Right ventricle myocardium superior (tissue), 1 donor: ENCODE measurements at places on chromosomes 1 and 21. TPM values are rescaled to one million over a fixed set of nuclear protein-coding genes. Genes with fewer than 3 reads are reported as not detected.

DNA sequence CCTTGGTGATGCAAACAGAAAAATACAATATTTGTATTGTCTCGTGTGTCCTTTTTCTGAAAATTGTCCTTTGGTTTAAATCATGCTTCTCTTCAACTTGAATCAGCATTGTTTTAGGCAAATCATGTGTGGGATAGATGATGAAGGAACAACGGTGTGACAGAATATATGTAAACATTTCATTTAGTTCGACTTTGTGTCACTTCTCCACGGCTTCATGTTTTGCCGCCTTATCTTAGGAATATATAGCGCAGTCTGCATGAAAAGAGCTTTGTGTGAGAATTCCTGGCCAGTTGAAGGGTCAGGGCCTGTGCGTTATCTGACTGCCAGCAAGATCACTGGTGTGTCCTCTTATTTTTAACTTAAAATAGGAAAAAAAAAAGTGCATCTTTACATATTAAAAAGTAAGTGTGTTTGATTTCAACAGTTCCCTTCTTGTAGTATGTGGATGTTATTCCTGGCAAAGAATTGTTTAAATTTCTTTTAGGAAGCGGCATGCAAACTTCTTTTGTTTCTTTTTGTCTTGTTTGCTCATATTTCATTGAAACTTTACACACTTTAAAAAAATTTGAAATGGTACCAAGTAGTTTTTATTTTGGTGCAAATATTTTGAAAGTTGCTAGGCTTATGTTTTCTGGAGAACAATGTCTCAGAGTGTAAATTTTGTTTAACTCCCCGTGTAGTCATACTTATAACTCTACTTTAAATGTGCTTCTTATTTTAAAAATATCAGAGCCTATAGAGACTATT is 465.2 kb downstream of the USP25 start:
- no peak for DNase-seq

DNA sequence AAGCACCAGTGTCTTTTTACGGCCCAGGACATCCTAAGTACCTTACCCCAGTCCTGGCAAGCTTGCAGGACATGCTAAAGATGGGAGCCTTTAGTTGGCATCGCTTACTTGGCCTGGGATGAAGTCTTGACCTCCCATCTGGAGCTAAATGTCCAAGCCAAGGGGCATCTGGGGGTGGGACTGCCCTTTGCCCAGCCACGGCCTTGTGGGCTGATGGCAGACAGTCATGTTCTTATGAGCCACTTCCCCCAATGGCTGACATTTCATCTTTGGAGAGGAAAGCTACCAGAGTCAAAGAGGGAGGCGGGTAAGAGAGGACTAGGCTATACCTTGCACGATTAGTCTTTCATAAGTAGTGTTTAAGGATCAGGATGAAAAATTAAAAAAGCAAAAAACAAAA is 32.2 kb downstream of the OPTC start:
- DNase-seq: no peak

- no peak for DNase-seq
Observed at GRCh38 chr21:33109574-33110339, 39.8 kb downstream of the OLIG1 start.

GRCh38 chr1:233707153-233707879 is 93.4 kb downstream of the KCNK1 start:
- no peak for DNase-seq

DNA sequence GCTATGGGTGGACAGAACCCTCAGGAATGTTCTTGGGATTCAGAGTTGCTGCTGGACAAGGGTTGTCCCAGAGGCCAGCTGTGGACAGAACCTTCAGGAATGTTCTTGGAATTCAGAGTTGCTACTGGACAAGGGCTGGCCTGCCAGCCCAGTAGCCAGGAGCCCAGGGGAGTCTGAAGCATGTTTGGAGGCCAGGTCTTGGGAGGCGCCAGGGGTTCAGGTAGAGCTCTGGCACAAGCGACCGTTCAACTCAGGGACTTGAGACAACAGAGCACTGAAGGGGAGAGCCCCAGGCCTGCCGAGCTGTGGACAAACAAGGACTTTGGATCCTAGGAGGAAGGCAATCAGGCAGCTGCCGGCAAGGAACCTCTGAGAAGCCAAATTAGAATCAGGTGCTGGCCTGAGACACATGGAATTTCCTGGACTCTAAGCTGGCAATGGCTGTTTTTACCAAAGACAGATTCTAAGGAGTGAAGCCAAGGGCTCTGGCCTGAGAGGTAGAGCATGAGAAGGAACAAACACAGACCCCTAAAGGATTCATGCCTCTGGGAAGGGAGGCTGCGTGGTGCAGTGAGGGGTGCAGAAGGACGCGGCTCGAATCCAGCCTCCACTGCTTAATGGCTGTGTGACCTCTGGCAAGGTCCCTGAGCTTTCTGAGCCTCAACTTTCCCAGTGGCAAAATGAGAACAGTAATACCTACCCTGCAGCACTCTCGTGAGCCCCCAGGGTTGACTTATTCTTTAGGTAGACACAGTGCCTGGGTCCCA is 13.4 kb downstream of the PLA2G5 start:
- peak; percentile 51 for DNase-seq

DNA sequence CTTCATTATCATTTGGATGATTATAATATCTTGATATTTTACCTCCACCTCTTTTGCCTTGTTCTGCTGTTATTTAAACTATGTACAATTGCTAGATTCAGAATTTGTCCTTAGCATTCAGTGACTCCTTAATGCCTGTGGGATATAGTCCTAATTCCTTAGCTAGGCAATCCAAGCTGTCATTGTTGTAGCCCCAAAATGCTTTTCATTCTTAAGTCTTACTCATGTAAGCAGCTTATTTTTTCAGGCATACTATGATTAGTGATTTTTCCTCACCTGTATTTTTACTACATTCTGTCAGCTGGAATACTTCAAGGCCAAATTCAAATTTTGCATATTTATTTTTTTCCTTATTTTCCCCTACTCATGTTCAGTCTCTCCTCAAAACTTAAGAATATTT is 13.4 kb downstream of the PKN2 start:
- no peak for DNase-seq

GRCh38 chr1:59034925-59035324 is 251.1 kb upstream of the JUN start:
- DNase-seq: no peak

GRCh38 chr1:15723631-15724246 is 12.3 kb upstream of the SLC25A34 start:
- no peak for DNase-seq

CHIT1 gene
- 0.48 TPM for total RNA-seq

ARTN gene
- not detected for total RNA-seq

SPRR2F gene
- not detected for total RNA-seq

NEK2 gene
- total RNA-seq: not detected

AK5 gene
- 0.38 TPM for total RNA-seq

VANGL2 gene
- total RNA-seq: 1.9 TPM

CDC42BPA gene
- total RNA-seq: 40.5 TPM
